Lower lobe of right lung (tissue), 2 donors: ENCODE measurements at places on chromosomes 7 and 10. TPM values are rescaled to one million over a fixed set of nuclear protein-coding genes. Genes with fewer than 3 reads are reported as not detected.

CH25H gene
- 4.4 TPM for total RNA-seq

ZNF804B gene
- not detected for total RNA-seq

DNA sequence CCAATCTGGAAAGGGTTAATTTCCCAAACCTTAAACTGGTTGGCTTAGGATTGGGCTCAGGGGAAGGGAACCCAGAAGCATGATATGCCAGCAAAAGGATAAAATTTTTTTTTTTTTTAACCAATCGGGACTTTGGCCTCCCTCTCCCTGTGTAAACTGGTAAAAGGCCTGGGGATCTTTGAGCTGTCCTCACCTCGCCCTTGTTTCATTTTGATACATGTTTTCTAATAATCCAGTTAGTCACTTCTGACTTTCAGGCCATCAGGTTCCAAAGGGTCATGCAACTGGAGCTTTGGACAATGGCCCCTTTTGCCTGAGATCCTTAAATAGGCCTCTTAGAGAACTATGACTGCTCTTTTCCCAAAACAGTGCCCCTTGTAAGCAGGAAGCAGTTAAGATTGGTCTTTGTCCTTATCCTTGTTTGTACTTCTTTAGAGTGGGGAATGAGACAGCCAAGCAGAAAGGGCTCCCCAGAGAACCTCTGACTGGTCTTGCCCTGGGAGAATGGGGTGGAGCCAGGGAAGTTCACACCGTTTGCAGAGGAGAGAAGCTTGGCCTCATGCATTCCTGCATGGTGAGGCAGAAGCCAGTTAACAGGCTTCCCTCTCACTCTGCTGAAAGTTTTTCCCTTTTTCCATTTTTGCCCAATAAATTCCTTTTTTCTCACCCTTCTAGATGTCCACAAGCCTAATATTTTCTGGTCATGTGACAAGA is 424.2 kb upstream of the CNTNAP2 start:
- DNase-seq, result no peak

- DNase-seq, result no peak
These were observed 424.1 kb upstream of the GALNT17 start for GRCh38 chr7:70707823-70708243.

KRIT1 gene
- 49.0 TPM for total RNA-seq

DNA sequence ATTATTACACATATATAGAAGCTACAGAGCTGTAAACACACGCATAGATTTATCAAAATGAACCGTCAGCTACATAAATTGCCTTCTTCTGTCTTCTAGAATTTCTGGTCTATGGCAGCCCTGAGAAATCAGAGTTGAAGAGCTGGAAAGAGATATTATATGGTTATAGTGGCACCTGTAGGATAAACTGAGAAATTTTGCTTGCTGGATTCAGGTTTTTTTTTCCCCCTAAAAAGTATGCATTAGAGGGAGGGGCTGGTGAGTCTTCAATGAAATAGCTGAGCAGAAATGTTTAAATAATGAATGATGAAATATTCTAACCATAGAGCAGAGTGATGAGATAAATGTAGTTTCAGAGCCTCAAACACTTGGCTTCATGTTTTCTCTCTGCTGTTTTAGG is 78.0 kb upstream of the DYNC1I1 start:
- no peak for DNase-seq

DNA sequence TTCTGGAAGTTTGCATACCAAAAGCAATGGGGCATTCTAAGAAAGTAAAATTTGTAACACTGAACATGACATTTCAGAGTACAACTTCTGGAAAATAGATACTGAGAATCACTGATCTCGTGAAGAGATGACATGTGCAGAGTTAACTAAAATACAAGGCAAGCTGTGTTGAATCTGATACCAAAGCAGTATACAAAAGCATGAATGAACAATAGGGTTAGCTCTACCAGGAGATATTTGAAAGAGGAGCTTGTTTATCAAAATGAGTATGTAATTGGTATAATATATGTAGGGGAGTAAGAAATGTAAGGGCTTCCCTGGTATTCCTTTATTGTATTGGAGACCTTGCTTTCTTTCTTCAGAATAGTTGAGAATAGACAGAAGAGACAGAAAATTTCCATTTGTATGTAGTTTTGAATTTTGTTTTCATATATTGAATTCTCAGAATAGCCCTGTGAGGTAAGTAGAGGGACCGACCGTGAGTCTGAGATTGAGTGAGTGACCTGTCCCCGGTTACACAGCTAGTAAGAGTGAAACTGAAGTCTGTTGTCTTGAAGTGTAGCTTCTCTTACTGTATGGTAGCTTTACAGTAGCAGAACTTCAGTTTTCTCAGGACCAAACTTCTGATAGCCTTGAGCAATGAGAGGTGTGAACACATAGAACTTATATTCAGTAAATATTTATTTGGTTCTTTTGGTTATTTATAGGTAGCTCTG is 5.0 kb downstream of the HBP1 start:
- DNase-seq, result no peak

SOSTDC1 gene
- 8.7 TPM for total RNA-seq

GRCh38 chr10:90227786-90228185 is 526.4 kb downstream of the KIF20B start:
- DNase-seq, result no peak

PON3 gene
- total RNA-seq, result 25.6 TPM

GRCh38 chr10:99435986-99436638 is 5.7 kb upstream of the GOT1 start:
- DNase-seq, result no peak

- no peak for DNase-seq
These were observed 716.5 kb upstream of the KCND2 start for GRCh38 chr7:119556436-119556835.

CLCN1 gene
- not detected for total RNA-seq

SPOCK2 gene
- 108 TPM for total RNA-seq

IRF5 gene
- total RNA-seq, result 46.0 TPM

DNA sequence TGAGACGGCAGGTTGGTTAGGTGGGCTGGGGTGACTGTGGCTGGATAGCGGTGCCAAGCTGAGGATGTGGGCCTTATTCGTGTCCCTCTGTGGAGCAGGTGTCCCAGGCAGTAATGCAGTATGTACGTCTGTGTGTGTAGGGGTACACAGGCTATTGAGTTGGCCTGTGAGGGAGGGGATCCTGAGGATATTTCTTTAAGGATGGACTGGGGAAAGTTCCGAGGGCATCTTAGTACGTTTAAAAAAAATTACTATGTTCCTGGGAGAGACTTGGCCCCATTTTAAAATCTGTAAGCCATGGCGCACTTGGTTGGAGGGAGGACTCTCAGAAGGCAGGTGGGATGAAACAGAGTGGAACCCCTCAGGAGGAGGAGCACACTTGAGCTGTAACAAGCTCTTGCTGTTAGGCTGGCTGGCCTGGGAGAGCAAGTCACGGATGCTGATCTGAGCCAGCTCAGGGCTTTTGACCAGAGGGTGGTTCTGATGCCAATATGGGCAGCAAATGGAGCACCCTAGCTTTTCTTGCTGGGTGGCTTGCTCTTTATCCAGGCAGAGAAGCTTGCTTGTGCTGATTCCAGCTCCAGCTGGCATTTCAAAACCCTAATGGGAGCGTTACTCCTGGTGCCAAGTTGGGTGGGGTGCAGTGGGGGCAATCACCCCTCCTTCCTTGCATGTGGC is 765 bp downstream of the WBP1L start:
- DNase-seq, result no peak

- DNase-seq, result no peak
These were observed 5.0 kb upstream of the PAXIP1 start for GRCh38 chr7:155007947-155008346.

- DNase-seq, result no peak
These were observed 15.7 kb upstream of the LAMB1 start for GRCh38 chr7:108018668-108019067.

- DNase-seq, result peak; percentile 46
These were observed 84.2 kb upstream of the DIP2C start for GRCh38 chr10:773562-774161.

- peak; percentile 34 for DNase-seq
These were observed 28.5 kb upstream of the NKX6-2 start for GRCh38 chr10:132814469-132814856.

NPC1L1 gene
- 0.21 TPM for total RNA-seq

ZNF679 gene
- not detected for total RNA-seq

GRCh38 chr10:132601567-132601966 is 64.0 kb downstream of the INPP5A start:
- DNase-seq, result no peak
